ENCODE measurements at places on chromosomes 1 and 21. TPM values are rescaled to one million over a fixed set of nuclear protein-coding genes. Genes with fewer than 3 reads are reported as not detected.

GRCh38 chr1:99964806-99965205 lies 5.0 kb upstream of the SLC35A3 start:
- DNase-seq = no peak

Gene EFCAB7
- polyA plus RNA-seq = 16.7 TPM

DNA sequence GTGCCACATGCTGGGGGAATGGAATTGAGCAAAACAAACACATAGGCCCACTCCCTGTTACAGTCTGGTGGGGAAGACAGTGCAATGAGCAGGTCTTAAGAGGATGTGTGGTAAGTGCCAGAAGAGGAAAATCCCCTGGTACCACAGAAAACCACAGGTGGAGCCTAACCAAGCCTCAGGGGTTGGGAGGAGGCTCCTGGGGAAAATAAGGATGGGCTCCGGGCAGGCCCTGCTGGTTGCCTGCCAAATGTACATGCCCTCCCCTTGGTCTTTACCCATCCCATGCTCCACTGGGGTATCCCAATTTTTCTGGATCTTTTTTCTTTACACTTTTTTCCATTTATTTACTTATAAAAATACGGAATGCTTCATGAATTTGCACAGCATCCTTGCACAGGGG lies 40.4 kb downstream of the ATP1A1 start:
- DNase-seq = no peak

GRCh38 chr21:44294391-44295162 lies 5.3 kb upstream of the PFKL start:
- no peak for DNase-seq

GRCh38 chr1:8283058-8283884 lies 34.6 kb upstream of the SLC45A1 start:
- DNase-seq = no peak

- no peak for DNase-seq
Observed at GRCh38 chr1:6399294-6399693, 5.7 kb upstream of the ACOT7 start.

Gene CHIA
- polyA plus RNA-seq = not detected

GRCh38 chr1:168138134-168138533 lies 1.4 kb upstream of the GPR161 start:
- no peak for DNase-seq

Gene GREM2
- polyA plus RNA-seq = 0.57 TPM

GRCh38 chr21:33767236-33767635 lies 124.9 kb downstream of the ITSN1 start:
- no peak for DNase-seq
